ENCODE measurements at places on chromosomes 5 and 9. TPM values are rescaled to one million over a fixed set of nuclear protein-coding genes. Genes with fewer than 3 reads are reported as not detected.

IL5 gene
- total RNA-seq: not detected

CHSY3 gene
- total RNA-seq: not detected

ARHGEF39 gene
- 1.3 TPM for total RNA-seq

SLC6A7 gene
- not detected for total RNA-seq

SNCAIP gene
- total RNA-seq: not detected

PCDHGB6 gene
- 0.33 TPM for total RNA-seq

DNA sequence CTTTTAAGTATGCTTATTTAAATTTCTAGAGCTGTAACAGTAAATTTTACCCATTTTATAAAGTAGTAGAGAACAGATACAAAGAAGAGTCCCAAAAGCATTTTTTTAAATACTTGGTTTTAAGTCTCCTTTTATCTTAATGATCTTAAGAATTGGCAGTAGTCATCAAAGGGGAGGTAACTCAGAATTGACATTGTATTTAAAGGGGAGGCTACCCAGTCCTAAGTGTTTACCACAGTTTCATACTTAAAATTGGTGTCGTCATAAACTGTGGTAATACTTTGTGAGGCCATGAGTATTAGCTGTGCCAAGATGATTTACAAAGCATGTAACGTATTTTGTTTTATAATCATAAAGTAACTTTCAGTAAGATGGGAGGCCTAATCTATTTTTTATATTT lies 14.8 kb downstream of the SLC25A46 start:
- H3K36me3 ChIP-seq: no peaks in the 10 kb centered on the region
- no peak overlapping the region for H3K27ac ChIP-seq
- no peak overlapping the region for H3K4me3 ChIP-seq
- no peaks in the 10 kb centered on the region for H3K4me1 ChIP-seq
- no peak for DNase-seq

DNA sequence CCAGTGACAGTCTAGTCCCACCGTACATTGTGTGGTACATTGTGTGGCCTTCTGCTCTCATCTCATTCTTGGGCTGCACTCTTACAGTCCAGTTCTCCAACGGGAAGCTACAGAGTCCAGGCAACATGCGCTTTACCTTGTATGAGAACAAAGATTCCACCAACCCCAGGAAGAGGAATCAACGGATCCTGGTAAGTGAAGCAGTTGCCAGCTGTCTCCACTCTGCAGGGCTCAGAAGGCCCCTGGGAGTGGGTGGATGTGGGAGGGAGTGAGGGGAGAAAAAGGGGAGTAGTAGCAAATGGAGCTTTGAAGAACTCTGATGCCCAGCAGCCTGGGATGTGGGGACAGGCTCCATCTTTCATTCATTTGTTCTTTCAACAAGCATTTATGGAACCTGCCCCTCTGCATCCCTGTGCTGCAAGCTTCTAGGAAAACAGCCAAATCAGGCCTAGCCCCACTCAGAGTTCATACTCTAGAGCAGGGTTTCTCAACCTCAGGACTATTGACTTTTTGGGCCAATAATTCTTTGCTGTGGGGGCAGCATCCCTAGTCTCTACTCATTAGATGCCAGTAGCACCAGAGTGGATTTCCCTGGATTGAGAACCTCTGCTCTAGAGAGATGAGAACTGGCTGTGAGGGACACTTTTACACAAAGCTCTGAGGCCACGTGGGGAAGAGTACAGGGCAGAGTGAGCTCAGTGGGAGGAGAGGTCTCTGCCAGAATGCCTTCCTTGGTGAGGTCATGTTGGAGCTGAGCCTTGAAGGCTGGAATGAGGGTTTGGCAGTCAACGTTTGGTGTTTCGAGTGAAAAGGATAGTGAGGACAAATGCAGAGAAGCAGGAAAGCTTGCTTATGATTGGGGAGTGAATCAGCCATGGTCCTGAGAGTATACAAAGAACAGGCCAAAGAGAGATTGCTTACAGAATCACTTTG lies 1.1 kb downstream of the POLR1E start:
- H3K27me3 ChIP-seq: peaks cover 4% of the 10 kb centered on the region
- H3K4me3 ChIP-seq: peak overlapping the region; percentile 93
- H3K4me1 ChIP-seq: peaks cover 9% of the 10 kb centered on the region
- peaks cover 37% of the 10 kb centered on the region for H3K36me3 ChIP-seq

DNA sequence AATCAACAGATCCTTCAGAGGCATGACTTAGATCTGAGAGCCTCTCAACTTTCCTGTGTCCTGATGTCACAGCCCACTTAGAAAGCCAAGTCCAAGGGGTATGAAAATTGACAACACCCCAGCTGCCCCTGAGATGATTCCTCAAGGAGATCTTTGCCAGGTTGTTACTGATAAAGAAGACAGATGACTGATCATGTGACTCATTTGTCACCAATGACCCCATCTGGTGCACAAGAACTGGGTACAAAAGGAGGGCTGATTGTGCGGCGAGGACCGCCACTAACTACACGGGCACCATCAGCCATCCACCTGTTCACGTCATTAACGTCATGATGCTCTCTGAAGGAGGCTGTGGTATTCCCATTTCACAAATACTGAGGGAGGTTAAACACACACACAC lies 583.2 kb upstream of the KLF4 start:
- no peak for DNase-seq
- H3K4me3 ChIP-seq: no peak overlapping the region
- H3K27ac ChIP-seq: no peak overlapping the region

DNA sequence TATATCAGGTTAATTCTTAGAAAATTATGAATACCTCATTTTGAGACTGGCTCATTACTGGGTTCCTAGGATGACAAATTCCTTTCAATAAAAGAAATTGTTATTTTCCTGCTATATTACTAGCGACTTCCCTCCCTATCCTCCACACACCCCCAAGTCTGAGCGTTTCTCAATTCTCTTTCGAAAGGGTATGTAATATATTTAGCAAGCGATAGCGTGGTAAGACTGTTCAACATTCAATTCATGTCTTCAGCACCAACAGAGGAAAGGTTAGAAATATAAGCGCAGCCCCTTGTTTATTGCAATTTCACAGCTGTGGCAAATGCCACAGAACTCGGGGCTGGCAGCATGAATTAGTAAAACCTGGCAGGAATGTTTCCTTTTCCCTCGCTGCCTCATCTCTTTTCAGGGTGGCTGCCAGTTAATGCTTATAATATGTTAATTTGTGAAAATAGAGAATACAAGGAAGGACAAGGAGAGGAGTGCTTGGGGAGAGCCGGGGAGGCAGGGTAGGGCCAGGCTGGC lies 152.7 kb upstream of the TBCA start:
- no peaks in the 10 kb centered on the region for H3K36me3 ChIP-seq
- H3K27me3 ChIP-seq: no peaks in the 10 kb centered on the region
- H3K4me1 ChIP-seq: no peaks in the 10 kb centered on the region
- no peak overlapping the region for H3K4me3 ChIP-seq

DNA sequence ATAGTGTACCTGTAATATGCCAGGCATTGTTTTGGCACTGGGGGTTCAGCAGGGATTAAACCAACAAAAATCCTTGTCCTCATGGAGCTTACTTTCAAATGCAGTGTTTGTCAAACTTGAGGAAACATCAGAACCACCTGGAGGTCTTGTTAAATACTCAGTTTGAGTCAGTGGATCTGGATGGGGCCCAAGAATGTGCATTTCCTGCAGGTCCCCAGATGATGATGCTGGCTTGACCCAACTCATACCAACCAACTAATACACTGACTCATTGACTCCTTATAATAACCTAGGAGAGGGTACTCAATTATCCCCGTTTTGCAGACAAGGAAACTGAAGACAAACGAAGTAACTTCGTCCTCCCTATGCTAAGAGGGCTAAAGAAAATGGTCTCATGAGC lies 11.3 kb downstream of the WWC1 start:
- H3K27ac ChIP-seq: no peak overlapping the region
- H3K4me3 ChIP-seq: no peak overlapping the region
- no peak for DNase-seq
- peaks cover 4% of the 10 kb centered on the region for H3K27me3 ChIP-seq
- H3K36me3 ChIP-seq: no peaks in the 10 kb centered on the region

DNA sequence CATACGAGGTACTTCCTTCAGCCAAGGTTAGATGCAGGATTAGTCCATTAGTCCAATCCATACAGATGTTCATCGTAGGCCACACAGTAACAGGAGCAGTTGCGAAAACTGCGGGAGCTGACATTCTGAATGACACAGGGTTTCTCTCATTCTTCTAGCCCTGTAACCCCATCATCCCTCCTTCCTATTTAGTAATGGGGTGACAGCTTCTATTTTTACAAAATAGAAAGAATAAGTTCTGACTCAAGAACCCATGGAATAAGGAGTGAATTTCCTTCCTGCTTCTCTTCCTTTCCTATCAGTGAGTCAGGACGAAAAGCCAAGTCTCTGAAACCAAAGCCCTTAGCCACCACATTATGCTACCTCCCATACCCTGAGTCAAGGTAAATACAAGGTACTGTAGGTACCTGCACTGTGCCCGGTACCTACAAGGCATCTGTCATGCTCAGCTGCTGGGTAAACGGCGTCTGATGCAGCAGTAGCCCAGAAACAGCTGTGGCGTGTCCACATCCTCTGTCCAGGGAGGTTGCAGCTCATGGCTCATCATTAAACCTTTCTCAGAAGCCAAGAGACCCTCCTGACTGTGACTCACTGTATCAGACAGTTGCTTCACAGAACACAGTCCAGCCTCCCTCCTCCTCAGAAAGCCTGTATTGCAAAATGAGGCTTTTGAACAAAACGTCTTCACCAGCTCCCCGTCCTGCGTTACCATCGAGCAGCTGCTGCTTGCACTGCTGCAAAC lies 84.2 kb downstream of the ESM1 start:
- H3K4me3 ChIP-seq: no peak overlapping the region
- H3K36me3 ChIP-seq: no peaks in the 10 kb centered on the region
- DNase-seq: no peak
- H3K27me3 ChIP-seq: no peaks in the 10 kb centered on the region
- no peak overlapping the region for H3K27ac ChIP-seq
